ENCODE measurements at places on chromosomes 13 and 19. TPM values are rescaled to one million over a fixed set of nuclear protein-coding genes. Genes with fewer than 3 reads are reported as not detected.

DNA sequence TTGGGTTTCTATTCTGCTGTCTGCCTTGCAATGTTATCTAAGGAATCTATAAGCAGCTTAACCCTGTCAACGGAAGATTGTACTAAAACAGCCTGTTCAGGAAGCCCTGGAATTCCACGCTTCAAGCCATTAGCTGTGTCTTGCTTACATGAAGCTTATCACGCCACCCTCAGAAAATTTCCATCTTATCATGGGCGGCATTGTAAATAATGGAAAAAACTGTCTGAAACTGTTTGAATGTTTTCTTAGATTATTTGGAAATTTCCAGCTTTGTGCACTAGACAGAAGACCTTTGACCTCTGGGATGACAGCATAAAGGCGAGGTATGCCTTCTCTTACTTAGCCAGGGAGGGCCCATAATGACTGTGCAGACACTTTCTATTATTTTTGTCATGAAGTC, 319.7 kb downstream of the KCNRG start:
- H3K4me3 ChIP-seq, result no peak overlapping the region
- H3K4me1 ChIP-seq, result no peaks in the 10 kb centered on the region
- DNase-seq, result no peak
- no peak overlapping the region for H3K27ac ChIP-seq
- no peaks in the 10 kb centered on the region for H3K36me3 ChIP-seq

GRCh38 chr13:103758222-103758621, 692.0 kb upstream of the SLC10A2 start:
- no peak for DNase-seq
- H3K27ac ChIP-seq, result no peak overlapping the region
- H3K36me3 ChIP-seq, result no peaks in the 10 kb centered on the region

DNA sequence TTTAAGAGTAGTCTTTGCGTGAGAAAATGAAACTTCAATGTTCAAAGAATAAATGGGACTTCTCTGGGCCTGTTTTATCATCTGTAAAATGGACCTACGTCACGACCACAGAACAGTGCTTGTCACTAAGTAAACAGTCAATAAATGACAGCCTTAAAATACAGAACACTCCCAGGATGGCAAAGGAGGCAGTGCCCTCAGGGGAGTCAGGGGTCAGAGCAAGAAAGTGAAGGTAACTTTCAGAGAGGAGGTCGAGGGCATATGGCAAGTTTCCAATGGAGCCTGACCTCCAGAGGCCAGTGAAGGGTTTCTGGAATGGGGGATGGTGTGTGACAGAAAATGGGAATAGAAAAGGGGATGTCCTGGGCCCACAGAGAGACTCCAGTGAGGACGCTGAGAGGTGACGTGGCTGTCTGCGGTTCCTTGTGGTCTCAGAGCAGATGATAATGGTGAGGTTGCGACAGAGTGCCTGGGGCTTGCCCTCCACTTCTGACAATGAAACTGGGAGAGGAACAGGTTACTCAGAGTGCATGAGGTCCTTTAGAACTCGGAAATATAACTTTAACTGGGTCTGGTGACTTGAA, 91.8 kb downstream of the UBL3 start:
- peak; percentile 85 for DNase-seq
- H3K36me3 ChIP-seq, result no peaks in the 10 kb centered on the region
- H3K4me1 ChIP-seq, result no peaks in the 10 kb centered on the region
- no peak overlapping the region for H3K27ac ChIP-seq
- no peak overlapping the region for H3K4me3 ChIP-seq

DNA sequence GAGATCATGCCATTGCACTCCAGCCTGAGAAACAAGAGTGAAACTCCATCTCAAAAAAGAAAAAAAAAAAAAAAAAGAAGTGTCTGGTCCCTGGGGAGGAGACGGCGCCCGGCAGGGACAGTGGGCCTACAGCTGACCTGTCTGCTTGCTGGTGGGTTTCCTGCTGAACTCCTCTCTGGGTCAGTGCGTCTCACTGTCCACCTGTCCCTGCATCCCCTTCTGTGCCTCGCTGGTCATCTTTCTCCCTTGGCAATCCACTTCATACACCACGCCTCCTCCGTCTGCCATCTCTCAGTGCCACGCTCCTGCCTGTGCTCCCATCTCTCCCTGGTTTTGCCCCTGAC, 63.4 kb downstream of the ACSBG2 start:
- DNase-seq, result no peak
- no peaks in the 10 kb centered on the region for H3K4me1 ChIP-seq
- H3K27me3 ChIP-seq, result no peaks in the 10 kb centered on the region
- no peak overlapping the region for H3K27ac ChIP-seq
- H3K4me3 ChIP-seq, result no peak overlapping the region
- H3K36me3 ChIP-seq, result no peaks in the 10 kb centered on the region

ZNF793 gene
- total RNA-seq, result 7.5 TPM

DLL3 gene
- not detected for total RNA-seq

FOSB gene
- total RNA-seq, result 3.1 TPM

Measured in aorta (tissue), 5 donors.